Ecto neural progenitor cell (in vitro differentiated cells): ENCODE measurements at places on chromosomes 12 and 14.

DNA sequence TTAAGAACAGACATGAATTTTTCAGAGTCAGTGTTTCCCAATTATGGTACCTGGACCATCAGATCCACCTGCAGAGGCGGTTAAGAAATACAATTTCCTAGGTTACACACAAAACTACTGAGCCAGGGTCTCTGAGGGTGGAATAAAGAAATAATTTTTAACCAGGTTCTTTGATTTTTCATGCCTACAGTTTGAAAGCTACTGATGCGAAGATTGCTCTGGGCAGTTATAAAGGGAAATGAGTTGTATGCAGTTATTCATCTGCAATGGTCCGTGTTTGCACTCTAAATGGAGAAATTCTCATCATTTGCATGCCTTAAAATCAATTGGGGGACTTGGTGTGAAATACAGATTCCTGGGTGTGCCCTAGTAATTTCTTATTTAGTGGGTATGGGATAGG is 89.7 kb downstream of the ERGIC2 start:
- no peak for DNase-seq

GRCh38 chr12:39070775-39071174 is 165.4 kb upstream of the CPNE8 start:
- DNase-seq, result no peak

GRCh38 chr12:66508025-66508424 is 170.9 kb downstream of the GRIP1 start:
- no peak for DNase-seq

GRCh38 chr12:64171715-64172114 is 50.4 kb downstream of the KICS2 start:
- no peak for DNase-seq

DNA sequence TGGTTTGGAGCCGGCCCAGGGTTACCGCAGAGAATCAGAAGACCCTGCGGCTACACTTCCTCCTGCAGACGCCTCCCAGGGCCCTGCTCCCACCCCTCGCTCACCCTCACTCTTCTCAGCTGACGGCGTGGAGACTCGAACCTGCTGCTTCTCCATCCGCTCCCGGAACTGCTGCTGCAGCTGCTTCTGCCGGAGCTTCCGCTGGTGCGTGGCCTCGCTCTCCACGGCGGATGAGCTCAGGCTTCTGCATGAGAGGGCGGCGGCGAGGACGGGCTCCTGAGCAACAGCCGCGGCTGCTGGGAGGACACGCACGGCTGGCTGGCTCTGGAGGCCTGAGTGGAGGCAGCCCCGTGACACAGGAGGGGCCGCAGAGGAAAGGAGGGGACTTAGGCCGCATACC is 33.3 kb downstream of the RAD52 start:
- DNase-seq, result no peak

GRCh38 chr12:6494968-6495367 is 1.1 kb downstream of the NCAPD2 start:
- DNase-seq, result no peak

DNA sequence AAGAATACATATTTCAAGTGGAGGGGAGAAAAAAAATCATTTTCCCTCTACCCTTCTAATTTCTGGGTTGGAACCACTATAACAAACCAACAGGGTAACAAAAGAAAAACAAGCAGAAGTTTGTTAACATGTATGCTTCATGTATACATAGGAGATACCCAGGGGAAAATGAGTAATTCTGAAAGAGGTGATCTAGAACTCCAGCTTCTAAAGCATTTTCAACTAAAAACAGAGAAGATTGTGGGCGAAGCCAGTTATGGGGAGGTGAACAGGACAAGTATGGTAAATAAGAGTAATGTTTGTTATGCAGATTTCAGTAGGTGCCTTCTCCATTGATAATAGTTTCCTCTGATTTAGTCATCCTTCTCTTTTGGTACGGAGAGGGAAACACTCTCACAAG is 16.7 kb downstream of the FNTB start:
- DNase-seq, result no peak

DNA sequence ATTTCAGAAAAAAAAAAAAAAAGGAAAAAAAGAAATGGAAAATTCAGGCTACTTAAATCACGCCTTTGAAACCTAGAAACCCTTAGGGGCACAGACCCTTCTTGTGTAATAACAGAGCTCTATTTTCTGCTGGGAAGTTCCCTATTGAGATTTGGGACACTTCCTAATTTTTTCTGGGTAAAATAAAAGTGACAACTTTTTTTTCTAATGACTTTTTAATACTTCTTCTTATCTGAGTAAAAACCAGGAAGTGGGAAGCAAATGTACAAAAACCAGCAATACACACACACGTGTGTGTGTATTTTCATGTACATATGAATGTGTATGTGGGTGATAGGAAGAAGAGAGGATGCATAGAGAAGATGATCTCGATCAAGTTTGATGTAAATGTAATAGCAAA is 35.8 kb downstream of the ETV6 start:
- no peak for DNase-seq

DNA sequence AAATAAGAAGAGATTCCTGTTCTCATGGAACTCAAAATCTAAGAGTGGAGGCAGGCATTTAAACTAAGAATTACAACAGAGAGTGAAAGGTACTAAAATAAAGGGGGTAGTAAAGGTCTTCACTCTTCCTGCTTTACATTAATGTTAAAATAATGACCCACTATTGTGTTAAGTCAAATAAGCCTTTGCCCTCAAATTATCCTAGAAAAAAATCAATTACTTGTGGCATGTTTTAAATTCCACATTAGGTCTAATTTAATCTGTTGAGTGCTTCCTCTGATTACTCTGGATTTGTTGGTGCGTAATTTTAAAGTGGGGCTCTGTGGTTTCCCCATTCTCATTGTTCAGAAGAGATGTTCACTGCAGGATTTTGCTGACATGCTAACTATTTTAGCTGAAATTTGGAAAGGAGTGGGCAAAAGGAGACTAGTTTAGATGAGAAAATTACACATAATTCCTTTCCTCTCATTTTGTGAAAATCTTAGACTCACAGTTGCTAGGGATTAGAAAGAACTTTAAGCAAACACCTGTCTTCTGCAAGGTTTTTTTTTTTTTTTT is 35.5 kb downstream of the BTG1 start:
- DNase-seq, result no peak

- DNase-seq, result no peak
Measured at GRCh38 chr12:88450136-88450535, 130.1 kb downstream of the KITLG start.

GRCh38 chr12:64560396-64561301 is 49.6 kb upstream of the RASSF3 start:
- no peak for DNase-seq

GRCh38 chr12:38919191-38919590 is 13.8 kb upstream of the CPNE8 start:
- no peak for DNase-seq

- DNase-seq, result no peak
Measured at GRCh38 chr12:38124247-38125012, 192.1 kb upstream of the ALG10B start.

- DNase-seq, result no peak
Measured at GRCh38 chr12:67358781-67359338, 89.7 kb downstream of the CAND1 start.

GRCh38 chr14:89810101-89810500 is 144.4 kb downstream of the EFCAB11 start:
- DNase-seq, result no peak

- DNase-seq, result no peak
Measured at GRCh38 chr14:50941151-50941550, 3.1 kb downstream of the PYGL start.

- no peak for DNase-seq
Measured at GRCh38 chr12:107467716-107468115, 217.9 kb upstream of the PWP1 start.

DNA sequence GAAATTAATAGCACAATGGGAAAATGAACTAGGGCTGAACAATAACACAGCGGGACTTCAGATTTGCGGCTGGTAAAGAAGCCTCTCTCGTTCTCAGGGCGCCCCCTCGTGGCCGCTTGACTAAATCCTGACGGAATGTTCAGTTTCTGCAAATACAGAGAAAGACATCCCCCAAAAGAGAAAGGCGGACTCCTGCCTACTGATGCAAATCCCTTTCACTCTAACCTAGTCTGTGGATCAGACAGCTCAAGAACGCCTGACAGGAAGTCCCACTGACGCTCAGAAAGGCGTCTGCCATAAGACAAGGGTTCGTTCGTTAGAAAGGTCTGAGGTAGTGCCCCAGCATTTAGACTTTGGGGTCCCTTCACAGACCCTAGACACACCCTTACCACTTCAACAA is 2.5 kb downstream of the NUAK1 start:
- peak; percentile 95 for DNase-seq

DNA sequence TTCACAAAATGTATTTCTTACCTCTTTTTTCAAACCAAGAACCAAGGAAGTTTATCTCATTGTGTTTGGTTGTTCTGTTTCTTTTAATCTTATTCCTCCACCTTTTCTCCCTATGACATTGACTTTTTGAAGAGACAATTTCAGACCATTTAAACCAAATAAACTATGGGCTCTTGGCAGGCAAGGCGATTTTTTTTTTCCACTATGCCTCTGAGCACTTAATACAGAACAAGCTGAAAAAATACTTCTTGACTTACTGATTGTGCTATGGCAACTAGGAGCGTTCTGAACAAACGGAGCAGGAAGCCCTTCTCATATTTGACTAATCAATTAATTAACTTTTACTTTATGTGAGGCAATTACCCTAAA is 98.0 kb downstream of the ZNF664 start:
- no peak for DNase-seq

DNA sequence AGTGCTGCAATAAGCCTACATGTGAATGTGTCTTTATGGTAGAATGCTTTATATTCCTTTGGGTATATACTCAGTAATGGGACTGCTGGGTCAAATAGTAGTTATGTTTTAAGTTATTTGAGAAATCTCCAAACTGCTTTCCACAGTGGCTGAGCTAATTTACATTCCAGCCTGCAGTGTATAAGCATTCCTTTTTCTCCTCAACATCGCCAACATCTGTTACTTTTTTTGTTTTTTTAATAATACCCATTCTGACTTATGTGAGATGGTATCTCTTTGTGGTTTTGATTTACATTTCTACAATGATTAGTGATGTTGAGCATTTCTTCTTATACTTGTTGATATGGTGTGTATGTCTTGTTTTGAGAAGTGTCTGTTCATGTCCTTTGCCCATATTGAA is 1186.2 kb downstream of the BCL11B start:
- no peak for DNase-seq

DNA sequence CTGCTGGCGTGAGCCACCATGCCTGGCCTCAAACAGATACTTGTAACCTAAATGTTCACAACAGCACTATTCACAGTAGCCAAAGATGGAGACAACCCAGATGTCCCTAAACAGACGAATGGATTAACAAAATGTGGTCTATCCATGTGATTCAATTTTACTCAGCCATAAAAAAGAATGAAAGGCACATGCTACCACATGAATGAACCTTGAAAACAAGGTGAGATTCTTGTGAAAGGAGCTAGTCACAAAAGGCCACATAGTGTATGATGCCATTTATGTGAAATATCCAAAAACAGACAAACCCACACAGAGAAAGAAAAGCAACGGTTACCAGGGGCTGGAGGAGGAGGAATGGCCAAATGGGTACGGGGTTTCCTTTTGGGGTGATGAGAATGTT is 19.6 kb upstream of the P2RX7 start:
- DNase-seq, result no peak

GRCh38 chr12:43348221-43348620 is 203.8 kb downstream of the ADAMTS20 start:
- DNase-seq, result no peak

DNA sequence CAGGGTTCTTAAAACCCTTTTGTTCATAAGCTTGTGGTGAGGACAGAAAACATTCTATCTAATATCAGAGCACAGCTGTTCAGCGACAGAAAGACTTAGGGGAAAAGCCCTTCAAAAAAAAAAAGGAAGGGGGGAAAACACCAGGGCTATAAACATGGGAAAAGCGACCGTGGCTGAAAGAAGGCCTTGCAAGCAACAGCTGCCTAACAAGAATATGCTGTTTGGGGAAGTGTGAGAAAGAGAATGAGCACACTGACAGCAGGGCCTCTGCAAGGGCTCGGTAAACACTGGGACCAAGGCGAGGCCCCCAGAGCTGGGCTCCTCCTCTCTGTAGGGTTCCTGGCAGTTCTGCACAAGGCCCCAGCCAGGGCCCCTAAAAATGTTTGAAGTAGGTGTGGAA is 27.4 kb upstream of the CCND2 start:
- DNase-seq, result no peak

GRCh38 chr14:53367644-53368026 is 214.5 kb upstream of the DDHD1 start:
- DNase-seq, result no peak

DNA sequence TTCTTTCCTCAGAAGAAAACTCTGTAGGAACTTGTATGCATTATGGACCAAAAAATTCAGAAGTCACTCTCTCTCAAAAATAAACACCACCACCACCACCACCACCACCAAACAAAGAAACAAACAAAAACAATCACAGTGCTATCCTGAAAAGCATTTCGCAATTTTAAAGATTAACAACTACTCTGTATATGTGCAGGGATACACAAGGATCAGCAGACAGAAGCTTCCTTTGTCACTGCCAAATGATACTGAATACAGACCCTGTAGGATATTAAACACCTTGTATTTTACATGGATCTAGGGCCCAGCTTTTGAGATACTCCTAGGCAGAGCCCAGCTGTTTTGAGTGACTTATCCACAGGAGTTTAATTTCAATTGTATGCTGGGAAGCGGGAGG is 31.7 kb downstream of the ATP2B1 start:
- no peak for DNase-seq

DNA sequence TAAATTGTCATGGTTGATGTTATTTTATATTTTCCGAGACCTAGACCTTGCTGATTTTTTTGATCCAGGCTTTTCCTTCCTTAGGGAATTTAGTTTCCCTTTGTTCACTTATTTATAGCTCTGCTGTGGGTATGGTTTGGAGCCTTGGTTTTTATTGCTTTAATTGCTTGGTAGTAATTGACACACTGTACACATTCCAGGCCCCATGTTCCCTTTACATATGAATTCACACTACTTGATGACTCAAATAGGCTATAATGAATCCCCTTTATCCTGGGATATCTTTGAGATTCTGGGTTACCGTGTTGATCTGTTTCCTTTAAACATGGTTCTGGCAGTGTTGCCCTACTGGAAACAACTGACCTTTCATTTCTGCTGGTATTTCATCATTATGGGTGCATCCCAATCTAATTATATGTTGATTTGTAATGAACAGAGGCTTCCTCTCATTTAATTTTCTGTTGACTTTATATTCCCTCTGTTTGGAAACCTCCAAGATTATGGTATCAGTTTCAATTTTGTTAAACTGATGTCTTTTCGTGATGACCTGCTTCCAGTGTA is 424.0 kb downstream of the RAD51B start:
- no peak for DNase-seq

DNA sequence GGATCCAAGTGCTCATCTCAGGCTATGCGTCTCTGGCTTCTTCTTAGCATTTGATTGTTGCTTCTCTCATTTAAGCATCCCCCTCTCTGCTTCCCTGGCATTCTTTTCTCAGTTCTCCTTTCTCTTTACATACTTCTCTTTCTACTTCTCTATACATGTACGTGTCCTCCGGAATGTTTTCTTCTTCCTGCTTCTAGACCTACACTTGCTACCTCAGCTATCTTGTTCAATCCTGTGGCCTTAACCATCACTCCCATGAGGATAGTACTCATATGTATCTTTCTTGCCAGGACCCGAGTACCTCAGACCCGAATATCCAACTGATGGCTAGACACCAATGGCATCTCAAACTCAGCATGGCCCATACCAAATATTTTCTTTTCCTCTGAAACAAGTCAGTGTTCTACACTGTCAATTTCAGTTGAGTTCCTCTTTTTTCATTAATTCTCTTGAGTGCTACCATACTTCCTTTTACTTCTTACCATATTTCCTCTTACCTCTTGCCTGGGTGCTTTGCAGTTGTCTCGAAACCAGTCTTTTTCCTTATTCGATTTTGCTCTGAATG is 115.1 kb upstream of the SLC38A2 start:
- no peak for DNase-seq
